ENCODE measurements at places on chromosomes 5 and 9.

- DNase-seq, result peak; percentile 69
These were observed 2.7 kb upstream of the ANXA2R start for GRCh38 chr5:43042626-43043399.

DNA sequence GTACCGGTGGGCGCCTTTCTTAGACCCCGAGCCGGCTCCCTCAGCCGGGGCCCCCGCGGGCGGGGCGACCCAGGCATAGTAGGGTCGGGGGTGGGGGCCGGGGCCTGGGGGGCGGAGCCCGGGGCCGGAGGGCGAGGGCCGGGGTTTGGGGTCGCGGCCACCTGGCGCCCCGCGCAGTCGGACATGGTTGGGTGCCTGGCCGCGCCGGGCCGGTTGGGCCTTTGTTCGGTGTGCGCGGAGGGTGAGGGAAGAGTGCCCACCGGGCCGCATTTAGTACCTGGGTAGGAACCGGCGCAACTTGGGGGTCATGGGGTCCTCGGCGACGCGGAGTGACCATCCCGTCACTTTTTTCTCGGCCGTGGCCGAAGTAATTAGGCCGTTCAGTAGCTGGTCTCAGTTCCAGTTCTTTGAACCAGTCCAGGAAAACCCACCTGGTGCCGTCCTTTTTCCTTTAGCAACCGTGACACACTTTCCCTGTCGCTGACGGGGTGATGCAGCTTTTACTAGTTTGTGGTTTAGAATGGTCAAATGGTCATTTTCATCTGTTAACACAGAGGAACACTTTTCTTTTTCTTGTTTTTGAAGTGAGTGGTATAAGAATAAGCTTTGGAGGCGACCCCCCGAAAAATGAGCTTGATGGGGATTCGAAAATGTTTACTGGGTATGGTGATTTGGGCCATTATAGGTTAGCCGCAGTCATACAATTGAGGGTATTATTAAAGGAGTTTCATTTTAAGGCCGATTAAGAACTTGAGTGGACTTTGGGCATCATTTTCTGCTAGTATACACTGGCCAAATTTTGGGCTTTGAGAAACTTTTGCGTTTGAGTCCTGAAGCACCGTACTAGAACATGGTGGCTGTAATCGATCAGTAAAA lies 589 bp downstream of the CKS2 start:
- DNase-seq, result no peak

- no peak for DNase-seq
These were observed 80.4 kb downstream of the KDM4C start for GRCh38 chr9:6838158-6838557.

DNA sequence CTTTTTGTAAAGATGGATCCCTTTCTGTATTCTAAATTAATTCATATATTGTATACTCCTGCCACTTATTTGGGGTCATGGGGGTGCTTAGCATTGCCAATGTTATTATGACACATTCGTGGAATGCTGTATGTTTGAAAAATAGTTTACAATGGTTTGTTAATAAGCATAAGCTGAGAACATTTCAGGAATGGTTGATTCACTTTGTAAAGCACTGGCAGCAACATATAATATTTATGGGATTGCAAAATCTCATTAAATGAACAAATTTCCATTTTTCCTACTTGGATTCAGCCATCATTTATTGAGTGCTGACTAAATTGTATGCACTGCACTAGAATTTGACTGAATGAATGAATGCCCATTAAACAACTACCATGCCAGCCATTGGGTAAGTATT lies 215.2 kb upstream of the KLF4 start:
- no peak for DNase-seq

DNA sequence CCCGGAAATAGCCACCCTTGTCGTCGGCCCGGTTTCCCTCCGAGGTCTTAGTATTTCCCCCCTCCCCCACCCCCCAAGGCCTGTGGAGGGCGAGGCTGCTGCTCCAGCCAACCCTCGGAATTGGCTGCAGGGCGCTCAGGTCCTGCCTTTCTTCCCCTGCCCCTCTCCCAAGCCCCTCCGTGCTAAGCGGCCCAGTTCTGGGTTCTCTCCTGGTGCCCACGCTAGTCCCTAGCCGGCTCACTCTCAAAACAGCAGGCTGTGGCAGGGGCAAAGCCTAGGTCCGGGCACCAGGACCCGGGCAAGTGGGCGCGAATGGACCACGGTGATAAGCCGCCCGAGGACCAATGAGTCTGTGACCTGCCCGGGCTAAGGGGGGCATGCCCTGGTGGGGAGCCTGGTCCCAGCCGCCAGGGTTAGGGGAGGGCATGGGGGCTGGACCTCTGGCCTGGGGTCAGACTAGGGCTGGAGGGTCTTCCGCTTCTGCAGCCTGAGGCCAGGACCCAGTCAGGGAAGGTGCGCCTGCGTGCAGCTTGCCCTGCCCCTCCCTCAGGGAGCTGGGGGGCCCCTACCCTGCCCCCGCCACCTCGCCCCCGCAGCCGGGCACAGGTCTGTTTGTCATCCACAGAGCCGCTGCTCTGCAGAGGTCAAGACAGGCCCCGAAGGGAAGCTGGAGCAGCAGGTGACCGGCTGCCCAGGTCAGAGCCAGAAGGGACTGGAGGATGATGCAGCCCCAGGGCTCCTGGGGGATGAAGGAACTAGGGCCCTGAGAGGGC lies 5.0 kb upstream of the IRX4 start:
- no peak for DNase-seq

DNA sequence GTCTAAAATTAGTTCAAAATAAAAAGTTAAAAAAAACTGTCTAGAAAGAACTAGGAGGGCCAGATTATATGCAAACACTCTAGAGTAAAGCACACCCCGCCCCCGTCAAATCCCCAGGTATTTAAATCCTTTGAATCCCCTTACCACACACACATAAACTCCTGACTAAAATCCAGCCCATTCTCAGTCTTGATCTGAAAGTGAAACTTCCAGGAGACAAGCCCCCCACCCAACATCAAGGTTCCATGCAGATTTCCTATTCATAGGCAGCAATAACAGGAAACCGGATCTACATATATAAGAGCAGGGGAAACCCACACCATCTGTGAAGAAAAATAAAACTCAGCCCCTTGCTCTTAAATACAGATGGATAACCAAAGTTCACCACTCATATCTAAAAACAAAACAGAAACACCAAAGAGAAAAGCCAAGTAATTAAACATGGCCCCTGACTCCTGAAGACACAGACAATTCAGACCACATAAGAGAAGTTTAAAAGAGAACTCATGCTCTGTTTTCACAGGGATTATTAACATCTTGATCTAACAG lies 42.3 kb downstream of the MARCHF3 start:
- peak; percentile 76 for DNase-seq

GRCh38 chr5:43193181-43193893 lies 1.3 kb downstream of the NIM1K start:
- no peak for DNase-seq

DNA sequence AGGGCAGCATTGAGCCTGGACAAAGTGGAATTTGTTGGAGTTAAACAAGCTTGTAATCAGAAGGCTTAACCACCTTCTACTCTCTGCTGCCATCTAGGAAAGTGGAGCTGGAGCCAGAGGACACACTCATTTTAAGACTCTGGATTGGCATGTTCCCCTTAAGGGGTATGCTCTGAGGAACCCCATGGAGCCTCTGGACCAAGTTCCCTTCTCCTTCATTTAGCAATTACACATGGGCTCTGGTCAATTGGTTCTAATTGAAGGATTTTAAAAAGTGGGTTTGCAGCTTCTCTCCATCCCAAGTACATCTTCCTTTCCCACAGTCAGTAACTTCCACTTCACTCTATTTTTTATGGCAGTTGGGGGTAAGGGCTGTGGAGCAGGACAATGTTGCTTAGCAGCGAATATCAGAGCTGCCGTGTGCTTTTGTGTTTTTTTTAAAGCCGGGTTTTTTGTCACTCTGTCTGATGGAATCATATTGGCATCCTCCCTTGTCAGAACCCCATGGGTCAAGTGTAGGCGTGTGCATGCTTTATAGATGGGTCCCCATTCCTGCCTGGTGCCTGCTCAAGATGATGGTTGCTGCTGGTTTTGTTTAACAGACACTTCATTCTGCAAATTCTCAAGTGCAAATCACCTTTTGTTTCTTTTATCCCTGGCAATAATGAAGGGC lies 330.7 kb upstream of the ADAMTSL1 start:
- DNase-seq, result no peak

DNA sequence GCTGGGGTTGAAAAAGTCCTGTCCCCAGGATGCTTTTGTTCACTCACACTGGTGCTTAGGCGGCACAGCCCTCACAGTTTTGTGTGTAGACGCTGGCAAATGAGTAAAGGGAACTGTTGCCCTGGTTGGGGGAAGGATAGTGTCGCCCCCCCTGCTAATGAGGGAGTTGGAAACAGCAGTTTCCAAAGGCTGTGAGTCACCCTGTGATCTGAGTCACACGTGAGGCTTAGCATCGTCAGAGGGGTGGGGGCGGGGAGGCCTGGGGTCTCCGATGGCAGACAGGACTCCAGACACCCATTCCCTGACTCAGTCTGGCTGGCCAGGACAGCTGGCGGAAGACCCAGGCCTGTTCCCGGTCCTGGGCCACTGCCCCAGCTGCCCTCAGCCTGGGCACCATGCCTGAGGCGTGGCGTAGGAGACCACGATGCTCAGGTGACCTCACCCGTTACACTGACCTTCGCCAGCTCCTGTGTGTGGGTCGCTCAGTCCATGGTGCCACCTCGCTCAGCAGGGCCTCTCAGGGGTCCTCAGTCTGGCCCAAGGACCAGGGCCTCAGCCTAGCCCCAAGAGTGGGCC lies 2.9 kb downstream of the DNAJB5 start:
- no peak for DNase-seq

DNA sequence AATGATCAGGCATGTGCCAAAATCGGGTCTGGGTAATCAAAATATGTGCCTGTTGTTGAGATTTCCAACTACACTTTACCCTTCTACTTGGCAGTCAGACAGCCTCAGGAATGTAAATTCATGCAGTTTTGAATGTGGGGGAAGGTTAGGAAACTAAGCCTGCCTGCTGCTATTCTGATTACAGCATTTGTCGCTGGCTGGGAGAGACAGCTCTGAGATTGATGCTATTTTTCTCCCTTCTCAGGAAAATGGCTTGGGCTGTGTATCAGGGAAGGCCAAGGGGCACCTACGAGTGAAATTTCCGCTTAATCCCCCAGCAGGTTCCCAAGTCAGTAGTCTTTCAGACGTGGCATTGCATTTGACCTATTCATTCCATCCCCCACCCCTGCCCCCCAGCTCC lies 3.6 kb upstream of the RGS7BP start:
- no peak for DNase-seq

DNA sequence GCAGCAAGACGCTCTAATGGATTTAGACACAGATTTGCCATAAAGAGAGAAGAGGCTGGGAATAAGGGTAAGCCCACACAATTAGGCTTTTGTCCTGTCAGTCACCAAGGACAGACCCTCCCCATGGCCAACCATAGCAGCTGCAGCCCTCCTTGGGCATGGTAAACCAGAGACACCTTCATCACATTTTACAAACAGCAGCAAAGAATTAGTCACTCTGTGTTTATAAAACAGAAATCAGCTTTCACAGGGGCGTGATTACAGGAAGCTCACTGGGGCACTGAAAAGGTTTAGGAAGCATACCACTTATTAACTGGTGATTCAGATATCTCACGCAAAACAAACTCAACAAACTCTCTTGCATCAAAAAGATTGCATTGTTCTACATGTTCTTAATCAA lies 37.3 kb upstream of the ZNF622 start:
- no peak for DNase-seq

- DNase-seq, result no peak
These were observed 73.0 kb downstream of the MRPS27 start for GRCh38 chr5:72246954-72247442.

GRCh38 chr5:178111925-178112324 lies 1.4 kb upstream of the N4BP3 start:
- no peak for DNase-seq

GRCh38 chr9:104091708-104092107 lies 2.4 kb upstream of the SMC2 start:
- peak; percentile 48 for DNase-seq

DNA sequence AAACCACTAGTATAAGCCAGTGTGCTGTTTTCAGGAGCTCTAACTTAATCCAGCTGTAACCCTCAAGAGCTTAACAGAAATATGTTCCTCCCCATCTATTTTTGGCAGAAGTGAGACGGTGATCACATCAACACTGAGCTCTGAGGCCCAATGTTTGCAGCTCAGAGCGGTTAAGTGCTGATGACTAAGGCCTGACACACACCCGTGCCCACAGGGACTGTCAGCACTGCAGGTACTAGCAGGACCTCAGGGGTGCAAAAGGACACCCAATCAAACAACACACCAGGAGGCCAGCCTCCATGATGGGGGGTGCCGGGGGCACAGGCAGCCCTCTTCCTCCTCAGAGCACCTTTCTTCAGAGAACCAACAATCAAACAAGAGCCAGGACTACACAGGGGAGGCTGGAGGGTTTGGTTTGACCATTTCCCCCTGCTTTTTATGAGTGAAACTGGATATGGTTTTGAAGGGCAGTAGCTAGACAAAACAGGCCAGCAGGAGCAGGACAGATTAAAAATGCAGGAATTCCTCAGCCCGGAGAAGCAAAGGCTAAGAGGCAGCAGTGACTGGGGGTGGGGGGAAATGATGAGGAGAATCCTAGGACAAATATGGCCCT lies 61.3 kb downstream of the RAPGEF1 start:
- peak; percentile 83 for DNase-seq

DNA sequence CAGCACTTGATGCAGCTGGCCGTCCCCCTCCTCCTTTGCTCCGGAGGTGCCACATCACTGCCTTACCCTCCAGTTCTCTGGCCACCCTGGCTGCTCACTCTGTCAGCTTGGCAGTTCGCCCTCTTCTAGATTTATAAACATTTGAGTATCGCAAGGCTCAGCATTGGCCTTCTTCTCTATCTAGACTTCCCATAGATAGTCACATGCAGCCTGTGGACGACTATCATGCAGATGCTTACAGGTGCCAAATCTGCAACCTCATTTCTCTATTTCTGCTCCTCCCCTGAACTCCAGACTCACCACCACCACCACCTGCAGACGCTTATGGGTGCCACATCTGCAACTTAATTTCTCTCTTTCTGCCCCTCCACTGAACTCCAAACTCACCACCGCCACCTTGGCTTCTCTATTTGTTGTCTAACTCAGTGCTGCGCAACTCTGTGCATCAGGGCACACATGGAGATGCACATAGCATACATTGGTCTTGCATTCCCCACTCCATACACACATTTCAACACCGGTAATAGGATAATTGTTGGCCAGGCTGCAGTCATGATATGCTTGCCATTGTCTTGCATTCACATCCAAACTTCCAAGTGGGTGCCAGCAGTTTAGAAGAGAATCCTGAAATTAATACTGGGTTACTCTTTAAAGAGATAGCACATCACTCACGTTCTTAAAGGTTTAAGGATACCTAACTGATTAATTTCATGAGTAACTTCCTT lies 1.9 kb upstream of the DAP start:
- no peak for DNase-seq
